ENCODE measurements at places on chromosomes 2 and 18.

GRCh38 chr2:106956879-106957278 lies 70.9 kb upstream of the ST6GAL2 start:
- DNase-seq = no peak

DNA sequence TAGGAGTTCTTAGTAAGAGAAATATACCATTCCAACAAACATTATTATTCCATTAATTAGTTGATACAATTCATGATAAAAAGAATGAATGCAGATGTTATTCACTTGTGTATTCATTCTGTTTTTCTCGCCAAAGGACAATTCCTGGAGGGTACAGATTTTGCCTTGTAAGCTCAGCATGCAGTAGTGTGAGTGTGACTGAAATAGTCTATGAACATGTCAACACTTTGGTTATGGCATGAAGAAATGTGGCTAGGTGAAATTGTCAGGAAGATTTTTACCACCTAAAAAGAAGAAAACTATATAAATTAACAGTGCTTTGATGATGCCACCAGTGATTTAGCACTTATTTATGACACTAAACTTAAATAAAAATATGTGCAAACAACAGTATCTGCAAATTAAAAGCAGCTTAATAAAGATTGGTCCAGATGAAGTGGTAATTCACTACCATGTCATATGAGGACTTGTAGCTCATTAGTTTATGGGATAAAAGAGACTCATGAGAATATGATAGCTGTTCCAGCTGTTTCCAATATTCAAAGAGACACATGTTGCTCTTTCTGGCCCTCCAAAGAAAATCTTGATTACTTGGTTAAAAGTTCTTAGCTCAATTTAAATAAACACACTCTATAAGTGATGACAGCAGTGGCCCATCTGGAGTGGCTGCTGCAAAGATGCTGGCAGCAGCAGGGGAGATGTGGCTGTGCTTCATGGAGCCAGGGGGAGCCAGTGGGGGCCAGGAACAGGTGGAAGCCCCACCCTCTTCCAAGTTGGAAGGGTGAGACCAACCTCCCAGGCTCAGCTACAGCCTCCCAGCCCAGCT lies 165.0 kb downstream of the CDH19 start:
- no peak for DNase-seq

- DNase-seq = no peak
These were observed 375.6 kb upstream of the VWC2L start for GRCh38 chr2:214035091-214035852.

DNA sequence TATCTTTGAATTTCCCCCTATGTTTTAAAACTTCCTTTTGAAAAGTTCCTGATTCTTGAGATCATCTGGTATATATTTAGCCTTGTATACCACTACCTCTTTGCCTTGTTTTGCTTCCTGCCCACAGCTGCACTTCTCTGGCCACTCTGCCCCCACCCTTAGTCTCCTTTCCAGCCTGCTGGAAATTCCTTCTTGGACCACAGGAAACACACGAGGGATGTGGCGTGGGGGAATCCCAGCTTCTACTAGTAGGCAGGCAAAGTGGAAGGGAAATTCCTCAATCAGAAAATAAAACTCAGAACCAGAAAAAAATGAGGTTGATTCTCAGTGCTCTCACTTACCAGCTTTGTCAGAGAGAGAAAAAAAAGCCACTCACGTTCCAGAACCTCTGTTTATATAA lies 13.4 kb downstream of the IL18RAP start:
- DNase-seq = peak; percentile 26

- DNase-seq = no peak
These were observed 49.2 kb downstream of the CRIM1 start for GRCh38 chr2:36404754-36405153.

DNA sequence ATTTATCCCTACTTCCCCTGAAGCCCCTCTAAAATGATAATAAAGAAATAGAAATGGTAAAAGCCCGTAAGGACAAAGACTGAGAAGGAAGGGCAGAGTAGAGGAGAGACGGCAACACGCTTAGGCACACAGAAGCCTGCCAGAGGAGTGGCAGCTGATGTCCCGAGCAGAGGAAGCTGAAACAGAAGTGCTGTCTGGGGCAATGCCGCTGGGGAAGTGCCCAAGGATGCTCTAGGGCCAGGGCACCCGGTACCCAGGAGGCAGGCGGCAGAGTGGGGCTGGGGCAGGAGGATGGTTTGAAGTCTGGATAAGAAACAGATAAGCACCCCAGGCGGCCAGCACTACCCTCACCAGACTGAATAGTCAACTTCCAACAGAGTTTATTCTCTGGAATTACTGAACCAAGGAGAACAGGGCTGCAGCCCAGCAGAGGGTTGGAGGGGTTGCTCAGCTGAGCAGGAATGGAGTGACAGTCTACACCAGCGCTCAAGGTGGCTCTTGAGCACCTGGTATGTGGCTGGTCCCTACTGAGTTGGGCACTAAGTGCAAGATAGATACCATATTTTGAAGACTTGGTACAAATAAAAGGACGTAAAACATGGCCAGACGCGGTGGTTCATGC lies 22.4 kb downstream of the TMEM37 start:
- DNase-seq = no peak

- DNase-seq = no peak
These were observed 34.1 kb downstream of the TRABD2A start for GRCh38 chr2:84846741-84847142.

DNA sequence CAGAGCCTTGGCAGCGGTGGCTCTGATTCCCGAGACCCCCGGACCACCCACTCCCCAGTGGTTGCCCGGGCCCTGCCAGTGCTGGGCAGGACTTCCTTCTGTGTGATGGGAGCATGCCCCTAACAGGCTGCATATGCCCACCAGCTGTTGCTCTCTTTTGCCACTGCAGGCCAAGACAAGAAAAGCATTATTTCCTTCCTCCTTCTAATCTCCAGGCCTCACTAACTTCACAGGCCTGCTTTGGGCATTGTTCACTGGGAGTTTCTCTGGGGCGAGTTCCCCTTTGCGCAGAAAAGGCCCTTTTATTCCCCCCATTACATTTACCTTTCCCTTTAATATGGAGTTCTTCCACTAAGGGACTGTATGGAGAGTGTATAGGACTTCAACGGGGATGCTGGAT lies 249.1 kb upstream of the SIX2 start:
- no peak for DNase-seq

GRCh38 chr2:55119711-55120487 lies 69.6 kb upstream of the RTN4 start:
- DNase-seq = no peak

DNA sequence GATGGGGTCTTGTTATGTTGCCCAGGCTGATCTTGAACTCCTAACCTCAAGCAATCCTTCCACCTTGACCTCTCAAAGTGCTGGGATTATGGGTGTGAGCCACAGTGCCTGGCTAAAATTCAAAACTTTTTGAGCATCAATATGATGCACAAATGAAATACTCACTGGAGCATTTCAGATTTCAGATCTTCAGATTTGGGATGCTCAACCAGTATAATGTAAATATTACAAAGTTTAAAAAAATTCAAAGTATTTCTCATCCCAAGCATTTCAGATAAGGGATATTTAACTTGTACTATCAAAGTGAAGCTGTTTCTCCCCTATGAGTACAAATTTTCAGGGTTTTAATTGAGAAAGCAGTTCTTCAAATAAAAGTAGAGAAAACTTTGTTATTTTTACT lies 164.1 kb upstream of the CCDC68 start:
- DNase-seq = no peak

Measured in activated naive CD8-positive, alpha-beta T cell treated with anti-CD3 and anti-CD28 coated beads for 36 hours (primary cell).